PC-9 (cell line): ENCODE measurements at places on chromosomes 2 and 18.

GRCh38 chr2:20666005-20666303, 990 bp upstream of the GDF7 start:
- no peak for DNase-seq

GRCh38 chr18:74006143-74006542, 141.5 kb downstream of the FBXO15 start:
- no peak for DNase-seq

GRCh38 chr2:133476931-133477615, 91.2 kb downstream of the NCKAP5 start:
- no peak for DNase-seq

DNA sequence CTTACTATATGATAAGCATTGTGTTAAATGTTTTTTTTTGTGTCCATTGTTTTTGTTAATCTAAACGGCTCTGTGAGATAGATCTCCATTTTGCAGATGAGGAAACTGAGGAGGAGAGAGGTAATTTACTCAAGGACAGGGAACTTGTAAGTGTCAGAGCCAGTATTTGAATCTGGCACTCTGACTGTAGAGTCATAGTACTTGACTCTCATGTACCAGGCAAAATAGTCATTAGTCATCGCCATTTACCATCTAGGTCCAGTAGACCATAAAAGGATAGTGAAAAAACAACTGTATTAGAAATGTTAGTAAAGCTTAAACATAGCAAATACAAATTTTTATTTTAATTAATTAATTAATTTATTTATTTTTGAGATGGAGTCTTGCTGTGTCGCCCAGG, 4.8 kb downstream of the PSMD14 start:
- no peak for DNase-seq

DNA sequence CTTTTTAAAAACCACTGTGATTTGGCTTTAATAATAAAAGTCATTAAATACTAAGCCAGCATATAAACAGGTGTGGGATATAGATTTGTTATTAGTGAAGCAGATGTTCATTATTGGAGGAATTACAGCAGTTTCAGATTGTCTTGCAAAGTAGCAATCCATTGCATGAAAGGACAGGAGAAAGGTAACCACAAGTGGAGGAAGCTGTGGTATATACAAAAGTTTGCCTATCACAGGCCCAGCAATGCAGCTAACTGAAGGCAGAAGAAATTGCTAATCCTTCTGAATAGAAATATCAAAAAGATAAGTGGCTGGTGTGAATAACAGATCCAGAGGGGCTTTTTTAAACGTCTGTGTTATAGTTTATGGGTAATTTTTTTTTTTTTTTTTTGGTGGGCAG, 199.4 kb downstream of the ZNF385B start:
- no peak for DNase-seq

DNA sequence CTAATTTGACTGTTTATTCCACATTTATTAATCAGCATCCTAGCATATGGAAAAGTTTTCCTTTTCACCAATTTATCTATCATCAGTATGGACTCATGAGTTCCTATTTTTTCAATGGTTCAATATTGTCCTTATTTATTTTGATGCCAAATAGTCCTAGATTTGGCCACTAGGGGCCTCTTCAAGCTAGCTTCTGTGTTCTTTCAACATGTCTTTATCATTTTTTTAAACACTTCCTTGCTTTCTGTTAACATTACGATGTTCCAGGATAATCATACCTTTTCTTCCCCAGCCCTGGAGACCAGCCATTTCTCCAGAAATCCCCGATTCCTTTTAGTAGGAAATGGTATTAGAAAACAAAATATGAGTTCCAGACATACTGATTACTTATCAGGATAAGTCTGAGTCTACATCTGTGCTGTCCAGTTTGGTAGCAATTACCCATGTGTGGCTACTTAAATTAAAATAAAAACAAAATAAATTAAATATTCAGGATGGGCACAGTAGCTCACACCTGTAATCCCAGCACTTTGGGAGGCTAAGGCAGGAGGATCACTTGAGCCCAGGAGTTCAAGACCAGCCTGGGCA, 70.6 kb downstream of the RPE start:
- DNase-seq: no peak

GRCh38 chr2:235523021-235523420, 29.2 kb downstream of the AGAP1 start:
- DNase-seq: no peak

GRCh38 chr18:11695736-11696135, 6.7 kb downstream of the GNAL start:
- no peak for DNase-seq

- DNase-seq: no peak
Measured at GRCh38 chr2:163659224-163659623, 76.6 kb downstream of the FIGN start.

- DNase-seq: no peak
Measured at GRCh38 chr2:29040552-29040951, 33.8 kb downstream of the PCARE start.

DNA sequence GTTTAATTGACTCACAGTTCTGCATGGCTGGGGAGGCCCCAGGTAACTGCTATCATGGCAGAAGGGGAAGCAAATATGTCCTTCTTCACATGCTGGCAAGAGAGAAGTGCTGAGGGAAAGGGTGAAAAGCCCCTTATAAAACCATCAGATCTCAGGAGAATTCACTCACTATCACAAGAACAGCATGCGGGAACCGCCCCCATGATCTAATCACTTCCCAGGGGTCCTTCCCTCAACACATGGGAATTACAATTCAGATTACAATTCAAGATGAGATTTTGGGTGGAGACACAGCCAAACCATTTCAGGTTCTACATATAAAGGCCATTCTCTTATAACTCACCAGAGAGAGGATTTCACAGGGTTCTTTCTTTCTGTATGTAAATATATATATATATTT, 62.9 kb downstream of the VRK2 start:
- no peak for DNase-seq

DNA sequence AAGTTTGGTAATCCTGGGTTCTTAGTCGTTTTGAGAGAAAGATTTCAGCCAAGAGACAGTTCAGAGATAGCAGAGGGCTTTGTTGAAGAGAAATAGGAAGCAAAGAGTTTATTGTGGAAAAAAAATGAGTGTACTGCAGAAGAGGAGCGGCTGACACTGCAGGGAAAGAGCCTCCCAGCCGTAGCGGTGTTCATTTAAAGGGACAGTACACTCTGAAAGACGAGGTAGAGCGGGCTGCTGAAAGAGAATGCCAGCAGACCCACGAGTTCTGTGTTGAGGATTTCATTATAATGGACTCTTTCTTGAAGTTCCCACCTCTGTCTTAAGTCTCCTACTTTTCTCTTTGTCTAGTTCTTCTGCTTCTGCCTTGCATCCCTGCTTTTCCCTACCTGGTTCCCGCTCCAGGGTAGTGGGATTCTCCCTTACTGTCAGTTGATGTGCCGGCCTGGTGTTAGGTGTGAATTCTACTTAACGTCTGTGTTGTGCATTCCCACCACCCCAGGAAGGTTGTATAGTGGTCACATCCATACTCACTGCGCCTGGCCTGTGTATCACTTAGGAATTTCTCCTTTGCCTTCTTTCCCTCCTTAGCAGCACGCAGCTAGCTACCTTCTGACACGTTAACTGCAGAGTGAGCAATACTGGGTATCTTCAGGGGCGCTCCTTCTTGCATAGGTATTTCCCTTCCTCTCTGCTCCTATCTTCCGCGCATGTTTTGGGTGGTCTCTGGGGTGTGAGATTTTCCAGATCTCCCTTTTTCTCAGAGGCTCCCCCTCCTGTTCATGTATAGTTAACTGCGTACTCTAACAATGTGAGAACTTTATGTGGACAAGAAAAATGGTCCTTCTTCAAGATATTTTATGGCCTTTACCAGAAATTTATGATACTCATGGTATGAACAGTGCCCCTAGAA, 164.5 kb downstream of the PTH2R start:
- no peak for DNase-seq

- DNase-seq: no peak
Measured at GRCh38 chr2:127225186-127225960, 5.3 kb upstream of the CYP27C1 start.

DNA sequence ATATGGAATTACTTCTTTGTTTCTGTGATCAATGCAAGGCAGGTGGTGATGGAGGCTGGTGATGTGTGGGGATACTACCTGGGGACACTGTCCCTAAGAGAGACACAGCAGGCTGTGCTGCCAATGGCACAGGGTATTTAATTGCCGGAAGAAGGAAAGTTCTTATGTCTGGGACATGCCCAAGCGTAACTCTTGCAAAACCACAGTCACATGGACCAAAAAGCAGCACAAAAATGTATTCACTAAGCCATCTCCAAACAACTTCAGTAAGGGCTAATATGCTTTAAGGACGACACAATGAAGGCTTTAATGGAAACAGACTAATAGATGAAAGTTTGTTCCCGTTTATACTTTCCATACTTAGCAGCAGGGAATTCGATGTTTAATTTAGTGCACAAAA, 49.7 kb upstream of the AP1S3 start:
- DNase-seq: no peak

DNA sequence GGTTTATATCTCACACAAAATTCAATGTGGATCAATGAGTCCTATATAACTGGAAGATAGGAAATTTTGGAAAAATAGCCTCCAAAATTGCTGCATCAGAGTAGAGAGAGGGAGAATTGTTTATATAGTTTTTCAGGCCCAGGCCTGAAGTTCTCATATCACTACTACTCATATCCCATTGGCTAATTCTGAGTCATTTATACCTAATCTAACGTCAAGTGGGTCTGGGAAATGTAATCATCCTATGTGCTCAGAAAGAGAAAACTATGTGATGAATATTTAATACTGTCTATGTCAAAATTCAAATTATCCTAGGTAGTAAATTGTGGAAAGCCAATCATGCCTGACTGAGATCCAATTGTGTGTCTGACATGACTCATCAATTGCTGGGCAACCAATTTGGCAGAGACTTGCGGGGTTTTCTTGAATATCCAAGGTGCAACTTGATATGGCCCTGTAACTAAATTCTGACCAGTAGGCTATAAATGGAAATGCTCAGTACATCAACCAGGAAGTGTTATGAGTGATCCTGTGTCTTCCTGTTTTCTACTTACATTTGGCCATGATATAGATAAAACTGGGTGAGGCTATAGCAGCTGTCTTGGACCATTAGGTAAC, 744.4 kb downstream of the KCNJ3 start:
- peak; percentile 15 for DNase-seq

GRCh38 chr18:10213526-10213925, 240.9 kb upstream of the APCDD1 start:
- DNase-seq: peak; percentile 78

DNA sequence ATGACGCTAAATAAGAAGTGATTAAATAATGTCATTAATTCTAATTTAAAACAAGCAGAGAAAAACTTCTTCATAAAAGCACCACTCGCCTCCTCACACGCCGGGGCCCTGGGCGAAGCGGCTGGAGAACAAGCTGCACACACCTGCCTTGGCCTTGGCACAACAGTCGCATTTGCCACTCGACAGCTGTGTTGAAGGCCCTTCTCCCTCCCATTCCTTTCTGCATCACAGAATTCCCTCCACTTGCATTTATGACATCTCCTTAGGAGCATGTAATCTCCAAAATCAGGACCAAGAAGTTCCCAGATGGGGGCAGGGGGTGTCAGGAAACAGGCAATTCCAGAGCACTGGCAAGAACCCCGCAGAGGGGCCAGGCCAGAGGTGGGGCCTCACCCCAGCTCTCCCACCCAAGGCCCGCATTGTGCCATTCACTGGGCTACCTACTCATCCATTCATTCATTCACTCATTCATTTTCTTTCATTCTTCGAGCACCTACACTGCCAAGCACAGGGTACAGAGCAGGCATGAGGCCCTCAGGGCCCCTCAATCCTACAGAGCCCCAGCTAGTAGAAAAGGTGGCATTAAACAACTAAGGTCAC, 6.4 kb downstream of the HDAC4 start:
- no peak for DNase-seq

GRCh38 chr2:164697688-164698461, 76.6 kb upstream of the GRB14 start:
- no peak for DNase-seq

DNA sequence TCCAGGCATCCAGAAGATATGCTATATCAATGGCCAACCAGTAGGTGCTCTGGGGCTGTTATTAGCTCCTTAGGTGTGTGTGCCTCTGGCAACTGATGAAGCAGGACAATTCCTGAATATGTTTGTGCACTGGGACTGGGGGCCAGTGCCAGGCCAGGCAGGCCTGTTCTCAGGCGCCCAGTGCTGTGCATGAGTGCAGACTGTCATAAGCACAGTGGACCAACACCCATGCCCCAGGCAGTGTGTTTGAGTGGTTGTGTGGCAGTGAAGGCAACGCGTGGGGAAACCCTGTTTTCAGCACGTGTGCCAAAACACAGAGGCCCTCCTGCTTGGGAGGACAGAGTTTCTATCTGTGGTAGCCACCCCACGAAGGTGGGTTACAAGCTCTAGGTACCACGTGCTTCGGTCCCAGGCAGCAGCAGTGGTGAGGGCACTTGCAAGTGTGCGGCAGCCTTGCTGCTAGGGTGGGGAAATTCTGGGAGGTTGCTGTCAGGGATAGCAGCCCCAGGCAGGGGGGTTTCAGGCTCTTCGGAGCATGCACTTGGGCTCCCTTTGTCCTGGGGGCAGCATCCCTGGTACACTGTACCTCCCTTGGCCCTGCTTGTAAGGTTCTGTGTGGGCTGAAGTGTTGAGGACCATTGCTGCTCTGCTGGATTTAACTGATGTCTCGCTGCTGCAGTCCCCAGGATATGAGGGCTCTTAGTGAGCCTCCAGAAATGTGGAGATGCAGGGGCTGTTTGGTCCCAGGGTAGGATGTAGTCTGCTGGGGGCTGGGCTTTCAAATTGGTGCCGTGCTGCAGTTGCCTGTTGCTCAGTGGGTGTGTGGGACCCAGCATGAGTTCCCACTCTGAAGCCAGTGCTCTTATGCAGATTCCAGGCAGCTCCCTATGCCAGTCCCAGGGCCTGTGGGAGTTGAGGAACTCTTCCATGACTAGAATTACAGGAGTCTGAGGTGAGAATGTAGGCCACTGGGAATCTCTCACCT, 280.9 kb downstream of the RPRM start:
- no peak for DNase-seq

DNA sequence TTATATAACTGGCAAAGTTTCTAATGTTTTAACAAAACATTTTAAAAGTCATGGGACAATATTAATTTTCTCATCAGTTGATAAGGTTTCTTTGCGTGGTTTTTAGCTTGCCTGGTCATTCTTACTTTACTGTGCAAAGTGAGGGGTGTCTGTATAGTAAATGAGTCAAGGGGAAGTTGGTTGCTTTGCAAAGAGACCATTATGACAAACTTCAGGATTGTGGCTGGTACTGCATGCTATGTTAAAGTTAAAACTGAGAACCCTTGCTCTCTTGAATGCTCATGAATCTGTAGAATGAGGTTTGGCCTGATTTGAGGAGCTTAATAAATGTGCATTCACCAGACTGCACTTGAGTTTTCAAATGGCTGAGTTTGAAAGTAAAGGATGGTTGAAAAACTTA, 47.0 kb downstream of the COL4A4 start:
- DNase-seq: no peak

DNA sequence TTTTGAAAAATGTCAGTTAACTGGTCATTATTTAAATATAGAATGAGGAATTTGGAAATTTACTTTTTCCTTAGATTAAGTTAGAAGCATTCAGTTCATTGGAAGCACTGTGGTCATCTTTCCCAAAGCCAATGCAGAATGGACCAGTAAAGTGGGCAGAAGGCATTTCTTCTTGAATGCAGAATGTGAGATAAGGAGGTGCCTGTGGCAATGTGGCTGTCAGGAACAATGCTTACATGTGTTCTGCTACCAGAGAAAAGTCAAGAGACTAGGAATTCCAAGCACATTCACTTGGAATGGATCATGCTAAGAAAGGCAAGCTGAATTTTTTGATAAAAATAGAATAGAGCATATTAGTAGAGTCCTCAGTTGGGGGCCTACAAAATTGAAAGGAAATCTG, 295.0 kb upstream of the KCNH7 start:
- no peak for DNase-seq

- DNase-seq: no peak
Measured at GRCh38 chr2:148725564-148725963, 81.0 kb downstream of the EPC2 start.

GRCh38 chr2:60278906-60279305, 274.5 kb downstream of the BCL11A start:
- DNase-seq: no peak
